ENCODE measurements at places on chromosomes 5 and 9.

DNA sequence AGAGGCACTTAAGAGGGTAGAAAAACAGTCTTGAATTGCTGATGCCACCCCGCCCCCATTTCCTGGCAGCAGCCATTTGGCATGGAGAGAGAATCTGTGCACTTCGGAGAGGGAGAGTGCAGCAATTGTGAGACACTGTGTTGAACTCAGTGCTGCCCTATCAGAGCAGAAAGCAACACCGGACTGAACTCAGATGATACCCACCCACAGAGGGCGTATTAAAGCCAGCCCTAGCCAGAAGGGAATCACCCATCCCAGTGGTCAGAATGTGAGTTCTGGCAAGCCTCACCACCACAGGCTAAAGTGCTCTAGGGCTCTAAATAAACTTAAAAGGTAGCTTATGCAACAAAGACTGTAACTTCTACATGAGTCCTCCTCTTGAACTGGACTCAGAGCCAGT is 88.4 kb upstream of the RGS7BP start:
- DNase-seq = no peak

DNA sequence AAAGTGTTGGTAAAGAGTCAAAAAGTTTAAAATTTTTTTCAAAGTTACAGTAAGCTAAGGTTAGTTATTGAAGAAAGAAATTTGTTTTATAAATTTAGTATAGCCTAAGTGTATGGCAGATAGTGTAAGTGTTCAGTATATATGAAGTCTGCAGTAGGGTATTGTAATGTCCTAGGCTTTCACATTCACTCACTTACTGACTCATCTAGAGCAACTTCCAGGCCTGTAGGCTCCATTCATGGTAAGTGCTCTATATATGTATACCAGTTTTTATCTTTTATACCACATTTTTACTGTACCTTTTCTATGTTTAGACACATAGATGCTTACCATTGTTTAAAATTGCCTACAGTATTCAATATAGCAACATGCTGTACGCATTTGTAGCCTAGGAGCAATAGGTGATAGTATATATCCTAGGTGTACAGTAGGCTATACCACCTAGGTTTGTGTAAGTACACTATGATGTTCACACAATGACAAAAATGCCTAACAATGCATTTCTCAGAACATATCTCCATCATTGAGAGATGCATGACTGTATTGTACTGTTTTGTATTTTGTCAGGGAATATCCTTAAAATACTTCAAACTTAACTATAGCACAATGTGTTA is 38.5 kb downstream of the CYSTM1 start:
- DNase-seq = no peak

DNA sequence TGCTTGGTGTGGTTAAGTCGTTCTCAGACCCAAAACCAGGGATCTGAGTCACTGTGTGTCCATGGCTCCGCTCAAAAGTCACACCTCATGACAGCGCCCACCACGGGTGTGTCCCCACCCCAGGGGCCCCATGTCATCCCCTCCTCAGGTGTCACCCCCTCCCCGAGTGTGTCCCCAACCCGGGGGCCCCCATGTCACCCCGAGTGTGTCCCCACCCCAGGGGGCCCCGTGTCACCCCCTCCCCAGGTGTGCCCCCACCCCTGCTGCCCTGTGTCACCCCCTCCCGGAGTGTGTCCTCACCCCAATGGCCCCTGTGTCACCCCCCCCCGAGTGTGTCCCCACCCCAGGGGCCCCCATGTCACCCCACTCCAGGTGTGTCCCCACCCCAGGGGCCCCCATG is 5.1 kb downstream of the LRRC14B start:
- no peak for DNase-seq

DNA sequence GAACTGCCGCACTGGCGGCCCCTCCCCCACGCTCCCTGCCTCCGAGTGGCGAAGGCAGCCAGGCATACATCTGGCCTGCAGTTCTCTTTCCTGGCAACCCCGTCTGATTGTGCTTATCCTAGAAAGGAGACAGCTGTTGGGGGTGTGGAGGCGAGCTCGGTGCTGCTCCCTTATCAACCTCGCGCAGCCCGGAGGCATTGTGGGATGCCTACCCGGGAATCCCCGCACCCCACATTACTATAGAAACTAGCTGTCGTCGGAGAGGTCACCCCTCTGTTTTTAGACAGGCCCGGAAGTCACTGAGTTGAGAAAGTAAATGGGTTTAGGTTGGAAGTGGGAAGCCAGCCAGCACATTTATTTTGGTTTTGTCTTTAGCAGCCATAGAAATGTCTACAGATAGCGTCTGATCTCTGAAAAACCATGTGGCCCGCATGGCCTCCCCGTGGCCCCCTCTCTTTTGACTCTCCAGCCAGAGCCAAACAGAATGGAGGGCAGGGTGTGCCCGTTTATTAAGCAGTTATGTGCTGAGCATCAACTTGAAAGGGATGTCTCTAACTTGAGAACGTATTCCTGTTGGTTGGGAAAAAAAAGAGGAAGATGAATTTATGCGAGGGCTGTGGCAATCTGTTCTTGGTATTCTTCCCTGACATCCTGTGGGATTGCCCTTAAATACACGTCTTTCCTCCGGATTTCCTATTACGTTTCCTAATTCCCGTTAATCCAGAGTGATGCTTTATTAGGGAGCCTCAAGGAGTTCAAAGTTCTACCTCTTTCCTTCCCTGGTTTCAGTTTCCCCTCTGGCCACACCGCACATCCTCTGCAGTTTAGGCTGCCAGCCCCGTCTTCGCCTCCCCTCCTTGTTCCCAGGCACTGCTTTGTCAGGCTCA is 3.9 kb downstream of the STC2 start:
- DNase-seq = no peak

DNA sequence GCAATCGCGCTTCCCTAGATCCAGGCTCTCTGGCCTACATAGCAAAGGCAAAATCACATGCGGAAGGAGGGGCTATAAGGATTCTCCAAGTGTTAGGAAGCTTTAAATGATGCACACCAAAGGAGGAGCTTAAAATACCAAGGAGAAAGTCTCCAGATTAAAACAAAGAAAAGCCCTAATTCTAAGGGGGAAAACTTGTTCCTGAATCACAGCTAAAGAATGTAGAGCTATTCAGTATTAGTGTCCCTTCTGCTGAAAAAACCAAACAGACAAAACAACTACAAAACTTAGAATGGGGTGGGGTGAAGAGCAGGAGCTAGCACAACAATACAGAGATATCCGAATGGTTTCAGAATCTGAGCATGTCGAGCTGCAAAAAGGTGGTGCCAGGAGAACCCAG is 213.7 kb downstream of the DCP2 start:
- DNase-seq = no peak

DNA sequence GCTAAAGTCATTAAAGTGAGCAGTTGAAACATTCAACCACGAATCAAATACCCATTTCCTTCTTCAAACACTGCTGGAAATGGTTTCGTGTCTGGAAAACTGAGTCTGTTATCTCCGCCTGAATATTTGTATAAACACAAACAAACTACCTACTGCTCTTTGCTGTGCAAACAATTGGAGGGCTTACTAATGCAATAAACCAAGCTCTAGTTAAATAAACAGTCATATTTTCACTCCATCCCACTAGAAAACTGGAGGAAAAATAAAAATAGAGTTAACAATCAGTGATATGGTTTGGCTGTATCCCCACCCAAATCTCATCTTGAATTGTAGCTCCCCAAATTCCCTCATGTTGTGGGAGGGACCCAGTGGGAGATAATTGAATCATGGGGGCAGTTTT is 397.6 kb downstream of the RASEF start:
- DNase-seq = no peak

- no peak for DNase-seq
Observed at GRCh38 chr9:125885405-125886034, 138.3 kb downstream of the PBX3 start.

GRCh38 chr5:90696153-90696552 is 137.6 kb downstream of the ADGRV1 start:
- no peak for DNase-seq

- no peak for DNase-seq
Observed at GRCh38 chr9:124303762-124304161, 46.0 kb downstream of the NEK6 start.

DNA sequence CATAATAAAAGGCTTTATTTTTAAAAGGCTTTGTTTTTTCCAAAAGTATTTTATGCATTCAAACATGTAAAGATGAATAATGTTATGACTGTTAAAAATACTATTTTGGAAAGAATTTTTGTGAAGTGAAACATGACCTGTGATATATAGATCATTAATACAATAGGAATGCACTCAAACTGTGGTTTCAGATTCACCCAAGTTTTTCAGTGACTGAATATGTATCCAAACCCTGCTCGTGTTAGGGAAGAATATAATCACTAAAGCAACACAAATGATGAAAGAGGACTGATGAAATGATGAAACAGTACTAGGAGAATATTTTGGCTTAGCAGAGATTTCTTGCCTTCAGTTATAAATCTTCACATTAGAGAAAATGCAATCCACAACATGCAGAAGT is 278.0 kb downstream of the ADAMTS6 start:
- DNase-seq = no peak

DNA sequence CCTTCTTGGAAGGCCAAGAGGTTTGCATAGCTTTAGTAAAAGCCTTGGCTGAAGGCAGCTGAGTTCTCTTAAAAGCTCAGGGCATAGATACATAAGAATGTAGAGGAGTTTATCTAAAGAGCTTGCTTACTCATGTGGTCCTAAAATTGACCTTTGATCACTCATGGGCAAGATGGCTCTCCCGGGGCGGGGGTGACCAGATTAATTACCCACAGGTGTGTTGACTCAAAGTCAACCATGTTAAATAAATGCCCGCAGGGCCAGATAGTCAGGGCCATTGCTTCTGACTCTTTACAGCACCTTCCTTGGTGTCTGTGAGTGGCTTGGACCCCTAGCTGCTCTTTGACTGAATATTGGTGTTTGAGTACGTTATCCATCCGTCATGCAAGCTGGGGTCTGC is 33.1 kb upstream of the GHR start:
- DNase-seq = no peak

DNA sequence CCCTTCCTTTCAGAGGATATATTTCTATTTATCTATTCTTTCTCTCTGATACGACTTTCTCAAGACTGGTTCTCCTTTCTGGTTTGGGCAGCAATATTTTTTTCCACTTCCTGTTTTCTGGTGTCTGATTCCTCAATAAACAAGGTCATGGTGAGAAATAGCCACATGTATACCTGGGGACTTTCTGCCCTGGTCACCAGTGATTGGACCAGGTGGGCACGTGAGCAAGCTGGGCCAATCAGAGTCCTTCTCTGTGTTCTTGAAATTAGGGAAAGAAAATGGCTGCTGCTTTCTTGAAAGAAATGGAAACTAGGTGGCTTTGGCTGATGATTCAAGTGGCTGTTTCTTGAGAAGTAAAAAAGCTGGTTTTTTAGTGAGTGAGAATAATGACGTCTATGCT is 18.4 kb upstream of the GSN start:
- DNase-seq = peak; percentile 10

- DNase-seq = no peak
Observed at GRCh38 chr9:136075881-136076678, 19.0 kb downstream of the NACC2 start.

GRCh38 chr9:31290731-31291130 is 1093.7 kb upstream of the ACO1 start:
- no peak for DNase-seq

- DNase-seq = no peak
Observed at GRCh38 chr5:163339148-163339547, 98.2 kb upstream of the CCNG1 start.

- DNase-seq = no peak
Observed at GRCh38 chr9:89225991-89226471, 47.4 kb upstream of the SHC3 start.

DNA sequence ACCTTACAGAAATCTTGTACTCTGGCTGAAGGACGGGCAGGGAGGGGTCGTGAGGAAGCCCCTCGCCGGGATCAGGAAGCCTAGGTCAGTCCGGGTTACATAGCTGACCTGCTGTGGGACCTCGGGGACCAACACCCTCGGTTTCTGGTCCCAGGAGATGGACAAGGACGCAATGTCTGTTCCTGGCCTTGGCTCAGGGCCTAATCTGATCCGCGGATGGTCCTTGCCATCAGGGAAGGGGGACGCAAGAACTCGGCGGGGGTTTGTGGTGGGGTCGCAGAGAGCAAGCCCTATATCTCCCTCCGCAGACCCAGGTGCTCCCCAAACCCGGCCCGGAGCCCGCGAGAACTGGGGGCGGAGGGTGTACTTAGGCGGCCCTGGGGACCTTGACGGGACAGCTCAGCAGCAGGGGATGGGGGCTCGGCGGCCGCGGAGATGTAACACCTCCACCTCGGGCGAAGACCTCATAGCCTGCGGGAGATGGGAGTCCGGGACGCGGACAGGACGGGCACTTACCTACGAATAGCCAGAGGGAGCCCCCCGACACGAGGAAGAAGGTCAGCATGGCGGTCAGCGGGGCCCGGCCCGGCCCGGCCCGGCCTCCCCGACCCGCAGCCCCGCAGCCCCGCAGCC is 353 bp downstream of the ACSL6 start:
- no peak for DNase-seq

- no peak for DNase-seq
Observed at GRCh38 chr5:58322453-58322852, 137.4 kb downstream of the PLK2 start.

DNA sequence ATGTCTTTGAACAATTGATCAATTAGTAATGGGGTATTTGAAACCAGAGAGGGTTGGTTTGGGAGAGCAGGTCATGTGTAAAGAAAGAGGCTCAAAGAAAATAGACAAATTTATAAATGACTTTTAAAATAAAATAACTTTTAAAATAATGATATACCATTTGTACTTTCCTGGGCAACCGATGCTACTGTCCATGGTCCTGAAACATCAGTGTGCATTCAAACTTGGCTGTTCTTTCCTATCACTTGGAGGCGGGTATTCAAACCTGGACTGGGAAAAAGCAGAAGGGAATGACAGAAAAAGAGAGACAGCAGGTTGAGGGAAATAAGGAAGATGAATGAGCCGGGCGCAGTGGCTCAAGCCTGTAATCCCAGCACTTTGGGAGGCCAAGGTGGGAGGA is 1446.4 kb upstream of the WWC1 start:
- DNase-seq = no peak

DNA sequence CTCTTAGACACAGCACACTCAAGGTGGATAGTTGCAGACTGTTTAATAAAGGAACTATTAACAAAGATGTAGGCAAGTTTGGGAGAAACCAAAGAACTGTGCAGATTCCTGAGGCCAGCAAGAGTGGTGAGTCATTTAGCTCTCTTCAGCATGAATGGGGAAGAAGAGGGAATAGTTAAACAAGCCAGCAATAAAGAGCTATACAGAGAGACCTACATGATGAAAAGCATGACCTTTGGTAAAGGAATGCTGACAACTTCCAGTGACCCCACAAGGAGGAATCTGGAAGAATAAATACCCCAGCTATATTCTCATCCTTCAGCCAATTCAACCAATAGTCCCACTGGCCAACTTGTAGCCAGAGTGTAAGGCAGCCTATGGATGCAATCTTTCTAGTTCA is 706.0 kb upstream of the GRAMD2B start:
- DNase-seq = no peak

DNA sequence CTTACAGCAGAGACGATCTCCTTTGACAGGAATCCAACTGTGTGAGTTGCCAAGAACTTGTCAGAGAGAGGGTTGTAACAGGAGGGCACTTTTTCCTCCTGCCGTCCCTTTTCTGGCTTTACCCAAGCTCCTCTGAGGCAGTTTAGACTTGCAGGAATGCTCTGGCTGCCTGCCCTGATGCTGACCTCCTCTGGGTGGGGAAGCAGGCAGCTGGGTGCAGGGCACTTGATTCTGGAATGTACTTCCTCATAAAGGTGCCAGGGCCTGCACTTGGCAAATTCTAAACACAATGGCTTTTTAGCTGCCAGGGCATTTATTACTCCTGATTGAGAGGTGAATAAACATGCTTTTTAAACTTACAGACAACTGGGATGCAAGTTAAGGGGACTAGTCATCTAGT is 190.4 kb downstream of the EPB41L4A start:
- DNase-seq = no peak

Data from CD4-positive, alpha-beta T cell treated with Interleukin-1 beta for 1 hour (primary cell).